Right kidney (tissue), 9 donors: ENCODE measurements at places on chromosomes 4 and X.

GRCh38 chr4:13704035-13704434 lies 76.5 kb upstream of the BOD1L1 start:
- DNase-seq, result no peak

DNA sequence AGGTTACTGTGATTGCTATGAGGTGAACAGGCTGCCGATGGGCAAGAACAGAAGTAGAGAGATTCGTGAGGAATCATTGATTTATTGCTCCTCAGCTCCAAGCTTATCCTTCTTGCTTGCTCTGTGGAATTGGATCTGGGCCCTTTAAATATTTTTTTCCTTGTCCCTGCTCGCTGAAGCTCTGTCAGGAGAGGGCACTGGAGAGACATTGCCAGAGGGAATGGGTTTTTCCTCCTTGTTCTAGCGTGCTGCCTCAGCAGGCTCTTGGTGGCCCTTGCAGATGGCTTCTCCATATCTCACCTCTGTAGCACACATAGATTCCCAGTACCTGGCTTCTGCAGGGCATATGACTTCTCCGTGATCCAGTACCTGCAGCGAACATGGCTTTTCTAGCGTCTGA lies 67.4 kb downstream of the CNGA2 start:
- no peak for DNase-seq

DNA sequence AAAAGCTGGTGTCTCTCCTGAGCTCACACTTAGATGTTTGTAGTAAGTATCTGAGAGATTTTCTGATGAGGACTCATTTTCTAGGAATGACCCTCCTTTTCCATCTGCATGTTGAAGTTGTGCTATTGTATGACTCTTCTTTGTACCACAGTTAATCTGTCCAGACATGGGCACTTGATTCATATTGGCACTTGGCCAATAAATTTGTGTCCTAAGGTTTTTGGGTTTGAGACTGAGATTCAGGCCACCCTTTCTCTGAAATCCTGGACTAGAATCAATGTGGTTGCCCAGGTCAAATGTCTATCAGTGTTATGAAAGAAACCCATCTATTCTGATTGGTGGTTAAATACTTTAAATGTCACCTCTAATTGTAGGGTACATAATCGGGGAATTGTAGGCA lies 869.0 kb downstream of the SH3BGRL start:
- DNase-seq, result no peak

DNA sequence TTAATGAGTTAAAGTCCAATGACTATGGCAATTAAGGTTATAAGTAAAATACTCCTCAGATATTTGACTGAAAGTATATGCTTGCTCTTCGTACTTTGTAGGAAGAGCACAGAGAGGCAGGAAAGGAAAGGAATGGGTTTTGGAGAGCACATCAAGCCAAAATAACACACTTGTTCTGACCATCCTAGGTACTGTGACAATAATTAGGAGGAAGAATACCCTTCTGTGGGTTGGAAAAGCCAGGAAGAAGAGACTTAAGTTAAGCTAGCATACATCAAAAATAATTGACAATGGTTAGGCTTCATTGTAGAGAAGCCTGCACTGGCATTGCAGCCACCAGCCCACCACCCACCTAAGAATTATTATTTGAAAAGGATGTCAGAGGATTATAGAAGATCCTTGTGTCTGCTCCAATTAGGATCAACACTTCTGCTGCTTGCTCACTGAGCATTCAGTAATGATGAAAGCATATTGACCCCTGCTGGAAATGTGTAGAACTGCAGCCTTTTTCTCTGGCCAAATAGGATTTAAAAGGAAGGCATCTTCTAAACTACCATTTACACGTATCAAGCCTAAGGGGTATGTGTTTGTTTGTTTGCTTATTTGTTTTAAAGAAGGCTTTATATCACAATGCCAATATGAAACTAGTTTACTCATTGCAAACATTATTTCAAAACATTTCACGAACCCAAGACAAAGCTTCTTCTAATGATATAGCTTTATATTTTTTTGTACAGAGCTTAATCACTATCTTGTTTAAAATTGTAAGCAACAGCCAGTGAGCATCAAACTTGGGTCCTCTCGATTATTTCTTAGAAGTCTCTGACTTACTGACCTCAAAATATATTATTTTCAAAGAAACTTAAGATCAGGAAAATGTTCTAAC lies 286.2 kb upstream of the TET2 start:
- DNase-seq, result peak; percentile 51
